ENCODE measurements at places on chromosomes 12 and 14.

DNA sequence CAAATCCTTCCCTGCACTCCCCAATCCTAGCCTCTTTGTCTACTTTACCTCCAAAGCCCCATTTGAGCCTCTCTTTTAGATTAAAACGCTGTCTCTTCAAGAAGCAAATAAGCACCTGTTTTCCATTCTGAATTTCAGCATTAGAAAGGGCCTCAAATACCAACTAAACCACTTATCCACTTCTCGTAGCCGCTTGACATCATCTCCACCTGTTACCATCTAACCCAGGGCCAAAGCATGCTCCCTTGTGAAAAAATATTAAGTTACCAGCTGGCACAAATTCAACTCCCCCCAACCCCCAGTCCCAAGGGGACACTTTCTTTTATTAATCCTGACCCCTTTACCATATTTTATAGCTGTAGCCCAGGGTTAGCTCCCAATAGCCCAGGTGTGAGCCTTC lies 43.1 kb downstream of the GPHB5 start:
- DNase-seq, result no peak

GRCh38 chr14:66680216-66680615 lies 172.3 kb downstream of the GPHN start:
- DNase-seq, result no peak

DNA sequence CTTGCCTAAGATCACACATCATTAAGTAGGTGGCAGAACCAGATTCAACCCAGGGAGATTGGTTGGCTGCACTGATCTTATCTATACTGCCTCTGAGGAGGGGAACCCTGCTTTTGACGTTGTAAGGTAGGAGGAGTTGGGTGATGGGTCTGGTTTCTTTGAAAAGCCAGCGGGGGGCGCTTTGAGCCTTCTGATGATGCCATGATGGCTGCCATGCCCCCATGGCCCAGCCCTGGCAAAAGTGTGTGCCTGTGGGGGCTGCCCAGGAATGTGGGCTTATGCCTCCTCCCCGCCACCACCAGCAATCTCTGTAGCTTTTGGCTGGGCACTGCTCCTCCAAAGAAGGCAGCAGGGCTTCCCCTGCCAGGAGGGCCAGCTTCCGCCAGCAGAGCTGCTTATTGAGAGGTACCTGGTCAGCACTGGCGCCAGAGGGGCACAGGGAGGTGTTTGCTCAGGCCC lies 224.3 kb downstream of the SLC41A2 start:
- DNase-seq, result peak; percentile 38

DNA sequence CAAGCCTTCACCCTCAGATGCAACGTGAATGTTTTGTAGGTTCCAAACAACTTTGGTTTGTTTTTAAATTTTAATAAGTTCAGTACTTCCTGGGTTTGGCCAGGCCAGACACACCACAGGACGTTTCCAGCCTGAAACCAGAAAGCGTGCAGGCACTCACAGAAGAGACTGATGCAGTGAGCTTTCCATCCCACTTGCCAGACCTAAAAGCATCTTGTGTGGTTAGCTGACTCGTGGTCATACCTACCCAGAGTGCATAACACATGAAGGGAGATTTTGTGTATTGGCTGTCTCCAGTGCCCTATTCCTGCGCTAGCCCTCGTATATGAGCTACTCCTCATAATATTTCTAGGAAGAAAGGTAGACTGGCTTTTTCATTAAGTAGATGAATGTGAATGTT lies 297.3 kb upstream of the FAR2 start:
- DNase-seq, result no peak

GRCh38 chr12:110741341-110742095 lies 1.2 kb downstream of the PPP1CC start:
- DNase-seq, result no peak

Data from endothelial cell (in vitro differentiated cells).